ENCODE measurements at places on chromosomes 4 and X.
A peak's percentile ranks its signal among the peaks of the same experiment; 100 is the strongest.

DNA sequence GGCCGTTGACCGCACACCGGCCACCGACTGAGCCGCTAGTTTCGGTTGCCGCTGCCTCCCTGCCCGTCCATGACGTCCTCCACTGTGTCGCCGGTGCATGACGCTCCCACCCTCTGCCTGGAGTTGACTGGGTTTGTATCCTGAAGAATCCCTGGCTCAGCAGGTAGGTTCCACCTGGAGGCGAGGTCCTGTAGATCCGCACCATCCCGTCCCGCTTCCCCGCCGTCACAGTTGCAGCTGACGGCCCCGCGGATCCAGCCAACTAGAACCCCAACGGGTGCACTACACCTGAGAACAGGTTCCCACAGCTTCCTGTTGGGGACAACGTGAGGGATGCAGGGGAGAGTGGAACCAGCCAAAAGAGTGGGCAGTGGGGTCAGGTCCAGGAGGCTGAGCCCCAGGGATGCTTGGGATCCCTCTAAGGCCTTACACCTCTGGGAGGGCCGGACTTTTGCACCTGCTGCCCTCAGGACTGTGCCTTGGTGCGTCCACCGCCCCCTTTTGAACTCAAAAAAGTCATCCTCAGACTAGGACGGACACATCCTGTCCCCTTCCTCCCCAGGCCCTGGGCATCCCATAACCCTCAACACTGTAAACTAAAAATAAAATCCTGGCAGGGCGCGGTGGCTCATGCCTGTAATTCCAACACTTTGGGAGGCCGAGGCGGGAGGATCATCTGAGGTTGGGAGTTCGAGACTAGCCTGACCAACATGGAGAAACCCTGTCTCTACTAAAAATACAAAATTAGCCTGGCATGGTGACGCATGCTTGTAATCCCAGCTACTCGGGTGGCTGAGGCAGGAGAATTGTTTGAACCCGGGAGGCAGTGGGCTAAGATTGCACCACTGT lies 1.1 kb upstream of the SLBP start:
- DNase-seq = no peak

DNA sequence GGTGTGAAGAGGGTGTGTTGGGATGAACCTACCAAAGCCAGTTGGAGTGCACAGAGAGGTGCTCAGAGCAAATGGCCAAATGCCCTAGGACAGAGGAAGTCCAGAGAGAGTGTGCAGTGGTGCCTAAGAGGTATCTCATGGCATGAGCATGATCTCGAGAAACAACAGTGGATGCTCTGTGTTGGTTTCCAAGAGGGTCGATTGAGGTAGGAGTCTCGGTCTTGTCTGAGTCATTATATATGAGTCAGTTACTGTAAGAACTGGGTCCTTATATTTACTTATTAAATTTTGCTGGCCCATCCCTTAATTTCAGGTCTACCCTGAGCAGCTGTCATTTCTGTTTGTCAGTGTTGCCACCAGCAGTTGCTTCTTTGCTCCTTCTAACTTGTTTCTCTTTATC lies 86.6 kb upstream of the TMEM150C start:
- no peak for DNase-seq

- no peak for DNase-seq
These were observed 1972.6 kb downstream of the ARAP2 start for GRCh38 chr4:34271479-34272355.

- no peak for DNase-seq
These were observed 924 bp upstream of the ENAM start for GRCh38 chr4:70627620-70628019.

DNA sequence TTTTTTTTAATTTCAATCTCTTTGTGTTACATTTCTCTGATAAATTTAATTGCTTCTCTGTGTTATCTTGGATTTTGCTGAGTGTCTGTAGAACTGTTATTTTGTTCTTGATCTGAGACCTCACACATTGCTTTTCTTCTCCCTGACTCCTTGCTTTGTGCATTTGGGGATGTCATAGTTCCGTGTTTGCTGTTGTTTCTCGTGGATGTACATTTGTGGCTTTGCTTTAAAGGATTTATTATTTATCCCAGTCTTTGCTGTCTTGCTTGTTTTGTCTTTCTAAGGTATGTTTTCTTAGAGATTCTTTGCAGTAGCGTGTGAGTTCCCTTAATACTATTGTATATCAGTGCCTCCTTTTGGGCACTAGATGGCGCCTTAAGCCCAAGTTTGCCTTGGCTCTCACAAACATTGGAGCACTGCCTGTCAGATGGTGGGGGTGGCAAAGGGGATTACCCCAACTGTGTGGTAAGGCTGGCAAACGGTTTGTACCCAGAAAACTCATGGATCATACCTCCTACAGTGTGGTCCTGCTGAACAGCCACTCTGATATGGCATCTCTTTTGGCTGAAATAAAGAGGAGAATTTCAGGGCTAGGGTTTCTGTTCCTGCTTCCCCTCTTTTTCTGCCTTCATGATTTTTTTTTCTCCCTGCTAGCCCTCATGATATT lies 96.4 kb downstream of the PGRMC2 start:
- peak; percentile 74 for DNase-seq

- peak; percentile 52 for DNase-seq
These were observed 13.8 kb upstream of the ENOX2 start for GRCh38 chrX:130916636-130917422.

DNA sequence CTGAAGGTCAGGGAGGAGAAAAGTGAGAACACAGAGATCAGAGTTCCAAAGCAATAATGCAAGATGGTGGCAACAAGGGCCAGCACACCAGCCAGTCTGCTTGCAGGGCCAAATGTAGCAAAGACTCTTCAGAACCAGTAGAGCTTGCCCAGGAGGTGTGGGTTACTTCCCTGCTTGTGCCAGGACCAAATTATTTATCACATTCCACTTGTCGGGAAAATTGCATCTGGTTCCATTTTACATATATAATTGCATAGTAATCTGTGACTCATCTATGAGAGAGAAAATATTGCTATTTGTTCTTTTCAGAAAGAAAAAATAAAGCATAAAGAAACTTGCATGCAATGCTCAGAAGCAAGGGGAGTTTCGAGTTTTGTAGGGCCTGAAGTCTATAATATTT lies 41.4 kb downstream of the MAML3 start:
- peak; percentile 20 for DNase-seq

DNA sequence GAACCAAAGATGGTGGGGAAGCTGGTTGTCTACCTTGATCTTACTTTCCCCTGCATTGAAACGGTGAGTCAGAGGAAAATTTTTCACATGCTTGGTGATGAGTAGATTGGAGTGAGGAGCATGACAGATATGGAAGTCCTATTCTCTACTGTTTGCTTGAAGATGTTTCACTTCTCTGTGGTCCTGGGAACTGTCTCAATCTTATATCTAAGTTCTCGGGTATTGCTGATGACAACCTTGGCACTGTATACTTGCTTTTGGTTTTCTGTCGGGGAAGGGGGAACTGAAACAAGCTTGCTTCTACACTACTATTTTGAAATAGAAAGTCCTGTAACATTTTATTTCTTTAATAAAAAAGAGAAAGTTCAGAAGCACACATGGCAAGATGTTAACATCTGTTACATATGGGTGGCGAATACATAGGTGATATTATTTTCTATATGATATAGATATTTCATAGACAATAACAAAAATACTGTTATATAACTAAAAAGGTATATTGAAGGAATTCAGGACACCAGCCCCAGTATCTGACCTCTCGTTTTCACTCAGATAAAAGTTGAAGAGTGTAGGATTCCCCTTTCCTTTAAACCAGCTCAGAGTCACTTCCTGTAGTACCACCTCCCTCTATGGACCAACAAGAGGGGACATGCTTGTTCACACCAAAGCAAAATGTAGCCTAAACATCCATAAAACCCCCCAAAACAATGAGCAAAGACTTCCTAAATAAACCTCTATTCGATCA lies 88.8 kb downstream of the FMR1NB start:
- no peak for DNase-seq

DNA sequence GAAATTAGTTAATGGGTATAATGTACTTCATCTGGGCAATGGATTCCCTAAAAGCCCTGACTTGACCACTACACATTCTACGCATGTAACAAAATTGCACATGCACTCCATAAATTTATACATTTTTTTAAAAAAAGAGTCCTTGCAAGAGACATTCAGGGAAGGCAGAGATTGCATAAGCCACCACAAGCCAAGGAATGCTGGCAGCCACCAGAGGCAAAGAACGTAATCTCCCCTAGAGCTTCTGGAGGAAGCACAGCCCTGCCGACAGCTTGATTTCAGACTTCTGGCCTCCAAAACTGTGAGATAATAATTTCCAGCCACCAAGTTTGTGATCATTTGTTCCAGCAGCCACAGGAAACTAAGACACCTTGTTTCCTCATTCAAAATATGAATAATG lies 185.6 kb upstream of the GALNT7 start:
- DNase-seq = no peak

GRCh38 chrX:68175562-68175961 lies 257.7 kb downstream of the OPHN1 start:
- peak; percentile 11 for DNase-seq

DNA sequence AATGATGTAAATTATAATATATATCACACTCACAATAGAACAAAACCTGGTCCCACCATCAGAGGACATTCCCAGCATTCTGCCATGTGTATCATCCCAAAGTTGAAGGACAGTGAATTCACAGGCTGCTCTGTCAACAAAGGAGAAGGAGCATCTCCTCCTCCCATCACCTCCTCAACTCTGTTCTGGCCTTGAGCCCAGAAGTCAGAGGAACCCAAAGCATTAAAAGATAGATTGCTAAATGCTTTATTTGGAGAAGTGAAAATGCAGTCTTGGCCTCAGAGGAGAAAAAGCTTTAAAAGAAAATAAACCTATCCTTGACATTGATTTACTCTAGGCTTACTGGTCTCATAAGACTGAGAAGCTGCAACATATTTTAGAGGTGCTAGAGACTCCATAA lies 268.8 kb upstream of the RASGEF1B start:
- no peak for DNase-seq

DNA sequence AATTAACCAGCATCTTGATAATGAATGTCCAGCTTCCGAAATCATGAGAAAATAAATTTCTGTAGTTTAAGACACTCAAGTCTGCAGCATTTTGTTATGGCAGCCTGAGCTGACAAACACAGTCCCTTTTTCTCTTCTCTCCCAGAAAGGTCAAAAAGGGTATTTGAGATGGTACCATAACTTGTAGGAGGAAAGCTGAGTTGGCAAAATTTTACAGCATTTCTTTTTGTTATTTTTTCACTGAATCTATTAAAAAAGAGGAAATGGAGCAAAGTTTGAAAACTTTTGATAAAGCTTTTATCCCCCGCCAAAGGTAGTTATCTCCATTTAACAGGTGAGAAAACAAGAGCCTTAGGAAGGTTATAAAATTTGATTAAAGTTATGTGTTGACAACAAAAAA lies 367.6 kb upstream of the TECRL start:
- no peak for DNase-seq

- no peak for DNase-seq
These were observed 92.3 kb upstream of the DCLK2 start for GRCh38 chr4:149985981-149986380.

DNA sequence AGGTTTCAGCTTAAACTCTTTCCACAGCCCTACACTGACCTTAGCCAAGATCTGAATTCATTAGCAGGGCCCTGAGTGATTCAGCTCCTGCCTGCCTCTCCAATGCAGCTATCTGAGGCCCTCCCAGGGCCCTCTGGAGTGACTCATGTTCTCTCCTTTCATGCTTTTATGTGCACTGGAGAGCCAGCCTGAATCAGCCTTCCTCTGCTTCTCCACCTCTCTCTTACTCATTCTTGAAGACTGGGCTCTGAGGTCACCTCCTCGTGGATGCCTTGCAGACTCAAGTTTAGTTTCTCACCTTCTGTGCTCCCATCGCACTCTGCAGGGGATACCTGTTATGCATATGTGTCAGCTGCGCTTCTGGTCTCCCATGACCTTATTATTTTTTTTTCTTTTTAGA lies 3.1 kb upstream of the OCIAD2 start:
- peak; percentile 93 for DNase-seq

DNA sequence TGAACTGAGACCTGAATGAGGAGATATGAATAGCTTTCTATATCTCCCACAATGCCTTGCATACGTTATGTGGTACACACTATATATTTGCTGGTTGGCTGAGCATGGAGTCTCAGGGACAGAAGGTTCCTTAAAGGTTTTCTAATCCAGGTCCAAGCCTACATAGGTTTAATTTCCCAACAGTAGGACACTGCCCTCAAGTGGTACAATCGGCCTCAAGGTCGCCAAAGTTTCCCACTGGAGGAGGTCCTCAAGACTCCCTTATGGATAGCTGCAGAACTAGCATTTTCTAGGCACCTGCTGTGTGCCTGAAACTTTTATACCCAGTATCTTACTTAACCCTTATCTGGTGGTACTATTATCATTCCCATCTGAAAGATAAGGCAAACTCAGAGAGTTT lies 21.0 kb upstream of the EFNB1 start:
- peak; percentile 32 for DNase-seq

DNA sequence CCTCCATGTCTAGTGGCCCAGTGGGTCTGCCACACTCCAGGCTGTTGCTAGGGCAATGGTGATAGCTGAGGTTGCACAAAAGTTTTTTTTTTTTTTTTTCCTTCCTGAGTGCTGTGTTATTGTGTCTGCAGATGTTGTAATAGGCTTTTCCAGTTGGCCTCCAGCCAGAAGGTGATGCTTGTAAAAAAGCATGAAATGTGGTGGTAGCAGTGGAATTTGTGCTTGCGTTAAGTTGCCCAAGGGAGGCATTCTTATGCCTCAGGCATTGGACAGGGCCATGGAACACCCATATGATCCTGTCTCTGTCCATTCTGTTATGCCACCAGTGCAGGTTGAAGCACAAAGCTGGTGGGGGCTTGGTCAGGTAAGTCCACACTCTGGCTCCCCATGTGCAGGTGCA lies 660.5 kb upstream of the SPANXN1 start:
- no peak for DNase-seq

DNA sequence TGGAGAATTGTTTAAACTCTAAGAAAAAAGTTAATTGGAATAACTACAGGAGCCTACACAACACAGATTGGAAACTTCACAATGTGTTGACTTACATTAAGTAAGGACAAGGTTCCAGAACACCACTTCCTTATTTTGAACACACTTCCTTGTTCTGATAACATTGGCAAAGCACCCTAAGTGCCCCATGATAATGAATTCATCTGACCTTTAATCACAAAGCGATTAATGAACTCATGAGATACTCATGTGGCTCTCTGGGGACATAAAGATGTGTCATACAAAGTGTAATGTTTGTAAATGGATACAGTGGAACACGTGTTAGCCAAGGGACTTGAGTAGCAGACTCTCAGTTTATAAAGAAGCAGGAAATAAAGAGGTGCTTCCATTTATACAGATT lies 69.0 kb upstream of the ATOH1 start:
- DNase-seq = no peak

- no peak for DNase-seq
These were observed 729 bp downstream of the CXCL11 start for GRCh38 chr4:76035141-76035540.

Data from AG20443 (cell line).